ENCODE measurements at places on chromosomes 11 and 22. TPM values are rescaled to one million over a fixed set of nuclear protein-coding genes. Genes with fewer than 3 reads are reported as not detected.

Gene VPREB1
- not detected for total RNA-seq

Gene SYCE3
- total RNA-seq: not detected

Gene RIBC2
- 1.2 TPM for total RNA-seq

Gene PIWIL4
- total RNA-seq: 2.6 TPM

Gene PPP1R14B
- total RNA-seq: 336 TPM

Gene FGF19
- total RNA-seq: not detected

Gene BIK
- total RNA-seq: not detected

Gene TRPC6
- total RNA-seq: 1.5 TPM

Gene MUC2
- not detected for total RNA-seq

Gene OR51B4
- total RNA-seq: not detected

Gene MYOD1
- not detected for total RNA-seq

Gene TMEM151A
- total RNA-seq: 0.13 TPM

Gene CALCB
- not detected for total RNA-seq

Gene RCOR2
- total RNA-seq: 2.0 TPM

Gene RFPL2
- total RNA-seq: not detected

Gene BLID
- total RNA-seq: 16.6 TPM

Gene C11orf42
- total RNA-seq: not detected

Gene LDHAL6A
- total RNA-seq: not detected

Gene CHST1
- total RNA-seq: 1.2 TPM

Gene SLC17A6
- not detected for total RNA-seq

Gene OR51I1
- total RNA-seq: 0.06 TPM

Gene CATSPER1
- total RNA-seq: 0.19 TPM

Gene GSTT2B
- 0.79 TPM for total RNA-seq

Gene HSPB2
- 1.2 TPM for total RNA-seq

Gene ADORA2A
- 2.2 TPM for total RNA-seq

Gene CARNS1
- 0.13 TPM for total RNA-seq

Gene TMEM134
- 21.1 TPM for total RNA-seq

Gene IL18
- total RNA-seq: not detected

Gene BARX2
- total RNA-seq: not detected

Gene MMP13
- total RNA-seq: not detected

Gene PHOX2A
- total RNA-seq: not detected

Gene SMPD1
- 54.4 TPM for total RNA-seq

Gene ACR
- not detected for total RNA-seq

Gene TH
- not detected for total RNA-seq

Gene SLC15A3
- 9.1 TPM for total RNA-seq

Gene GLYATL2
- total RNA-seq: 1.2 TPM

Gene FOSL1
- total RNA-seq: 24.0 TPM

Gene ART5
- total RNA-seq: not detected

Gene ENTHD1
- total RNA-seq: not detected

Gene ANKK1
- 0.06 TPM for total RNA-seq

Gene GSTT2
- total RNA-seq: not detected

Gene FAM111B
- total RNA-seq: 6.4 TPM

Gene CLTCL1
- 5.1 TPM for total RNA-seq

Gene LDHA
- 490 TPM for total RNA-seq

Gene HEPACAM
- total RNA-seq: not detected

Gene GSTT4
- not detected for total RNA-seq

Gene BAIAP2L2
- total RNA-seq: 2.0 TPM

All from aortic smooth muscle cell (primary cell).